ENCODE measurements at places on chromosomes 16 and 17.

GRCh38 chr16:51159296-51159695 is 8.2 kb upstream of the SALL1 start:
- H3K36me3 ChIP-seq: no peaks in the 10 kb centered on the region
- H3K27ac ChIP-seq: no peak overlapping the region
- H3K27me3 ChIP-seq: peaks cover 54% of the 10 kb centered on the region
- DNase-seq: no peak
- H3K4me3 ChIP-seq: no peak overlapping the region
- H3K4me1 ChIP-seq: peaks cover 2% of the 10 kb centered on the region

- peaks cover 28% of the 10 kb centered on the region for H3K4me1 ChIP-seq
- H3K27me3 ChIP-seq: peaks cover 4% of the 10 kb centered on the region
- H3K27ac ChIP-seq: no peak overlapping the region
- DNase-seq: no peak
Measured at GRCh38 chr17:59617156-59617732, 2.5 kb upstream of the CLTC start.

DNA sequence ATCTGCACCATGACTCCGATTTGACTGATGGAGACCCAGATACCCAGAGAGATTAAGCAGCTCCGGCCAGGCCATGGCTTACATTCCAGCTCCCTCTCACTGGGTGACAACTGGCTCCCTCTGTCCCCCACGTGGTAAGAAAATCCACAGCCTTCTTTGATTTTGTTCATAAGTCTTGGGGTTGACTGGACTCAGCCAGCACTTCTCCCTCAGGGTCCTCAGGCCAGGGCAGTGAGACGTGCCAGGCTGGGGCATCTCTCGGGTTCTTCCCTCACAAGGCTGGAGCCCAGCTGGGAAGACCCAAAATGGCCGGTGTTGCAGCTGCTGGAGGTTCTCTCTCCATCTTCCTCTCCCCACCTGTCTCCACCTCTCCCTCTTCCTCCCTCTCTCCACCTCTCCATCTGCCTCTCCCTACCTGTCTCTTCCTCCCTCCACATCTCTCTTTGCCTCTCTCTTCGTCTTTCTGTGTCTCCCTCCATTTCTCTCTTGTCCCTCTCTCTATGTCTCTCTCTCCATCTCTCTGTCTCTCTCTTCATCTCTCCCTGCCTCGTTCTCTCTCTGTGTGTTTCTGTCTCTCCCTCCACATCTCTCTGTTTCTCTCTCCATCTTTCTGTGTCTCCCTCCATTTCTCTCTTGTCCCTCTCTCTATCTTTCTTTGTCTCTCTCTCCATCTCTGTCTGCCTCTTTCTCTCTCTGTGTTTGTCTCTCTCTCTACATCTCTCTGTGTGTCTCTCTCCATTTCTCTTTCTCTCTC is 105.3 kb downstream of the FOXL1 start:
- H3K27ac ChIP-seq: no peak overlapping the region
- H3K27me3 ChIP-seq: peaks cover 25% of the 10 kb centered on the region
- no peak overlapping the region for H3K4me3 ChIP-seq
- DNase-seq: no peak
- H3K36me3 ChIP-seq: no peaks in the 10 kb centered on the region

- H3K4me1 ChIP-seq: peaks cover 43% of the 10 kb centered on the region
- no peak overlapping the region for H3K4me3 ChIP-seq
- peaks cover 3% of the 10 kb centered on the region for H3K27me3 ChIP-seq
- no peak for DNase-seq
Measured at GRCh38 chr16:80587071-80587470, 46.3 kb downstream of the DYNLRB2 start.

- H3K27me3 ChIP-seq: peaks cover 3% of the 10 kb centered on the region
- H3K4me3 ChIP-seq: no peak overlapping the region
- H3K4me1 ChIP-seq: no peaks in the 10 kb centered on the region
- no peak for DNase-seq
- H3K36me3 ChIP-seq: no peaks in the 10 kb centered on the region
- no peak overlapping the region for H3K27ac ChIP-seq
Measured at GRCh38 chr16:77853161-77853560, 64.8 kb downstream of the VAT1L start.

DNA sequence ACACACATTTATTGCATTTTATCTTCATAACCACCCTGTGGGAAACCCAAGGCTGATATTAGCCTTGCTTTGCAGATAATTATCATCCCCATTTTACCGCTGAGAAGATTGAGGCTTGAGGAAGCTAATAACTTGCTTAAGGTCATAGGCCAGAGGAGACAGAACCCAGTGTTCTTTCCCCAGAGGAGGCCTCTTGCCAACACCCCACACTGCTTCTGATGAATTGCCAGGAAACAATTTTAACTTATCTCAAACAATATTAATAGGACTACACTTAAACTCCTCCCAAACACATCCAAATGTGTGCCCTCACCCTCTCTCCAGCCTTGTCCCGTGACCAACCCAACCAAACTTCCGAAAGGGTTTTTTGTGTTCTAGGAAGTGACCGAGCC is 2.1 kb upstream of the SPG7 start:
- H3K27ac ChIP-seq: peak overlapping the region; percentile 84
- no peaks in the 10 kb centered on the region for H3K27me3 ChIP-seq
- DNase-seq: no peak
- no peaks in the 10 kb centered on the region for H3K36me3 ChIP-seq
- H3K4me1 ChIP-seq: peaks cover 20% of the 10 kb centered on the region
- H3K4me3 ChIP-seq: peak overlapping the region; percentile 65

Measured in activated naive CD8-positive, alpha-beta T cell treated with anti-CD3 and anti-CD28 coated beads for 36 hours (primary cell).